ENCODE measurements at places on chromosomes 16 and 17. TPM values are rescaled to one million over a fixed set of nuclear protein-coding genes. Genes with fewer than 3 reads are reported as not detected.

PIRT gene
- total RNA-seq: not detected

RMI2 gene
- 1.7 TPM for total RNA-seq

CRHR1 gene
- not detected for total RNA-seq

TMEM256 gene
- 78.7 TPM for total RNA-seq

KRT32 gene
- not detected for total RNA-seq

KLHL10 gene
- 0.72 TPM for total RNA-seq

CIAPIN1 gene
- total RNA-seq: 37.2 TPM

- DNase-seq: no peak
Measured at GRCh38 chr16:35687781-35688180, 2228.4 kb downstream of the TP53TG3F start.

DNA sequence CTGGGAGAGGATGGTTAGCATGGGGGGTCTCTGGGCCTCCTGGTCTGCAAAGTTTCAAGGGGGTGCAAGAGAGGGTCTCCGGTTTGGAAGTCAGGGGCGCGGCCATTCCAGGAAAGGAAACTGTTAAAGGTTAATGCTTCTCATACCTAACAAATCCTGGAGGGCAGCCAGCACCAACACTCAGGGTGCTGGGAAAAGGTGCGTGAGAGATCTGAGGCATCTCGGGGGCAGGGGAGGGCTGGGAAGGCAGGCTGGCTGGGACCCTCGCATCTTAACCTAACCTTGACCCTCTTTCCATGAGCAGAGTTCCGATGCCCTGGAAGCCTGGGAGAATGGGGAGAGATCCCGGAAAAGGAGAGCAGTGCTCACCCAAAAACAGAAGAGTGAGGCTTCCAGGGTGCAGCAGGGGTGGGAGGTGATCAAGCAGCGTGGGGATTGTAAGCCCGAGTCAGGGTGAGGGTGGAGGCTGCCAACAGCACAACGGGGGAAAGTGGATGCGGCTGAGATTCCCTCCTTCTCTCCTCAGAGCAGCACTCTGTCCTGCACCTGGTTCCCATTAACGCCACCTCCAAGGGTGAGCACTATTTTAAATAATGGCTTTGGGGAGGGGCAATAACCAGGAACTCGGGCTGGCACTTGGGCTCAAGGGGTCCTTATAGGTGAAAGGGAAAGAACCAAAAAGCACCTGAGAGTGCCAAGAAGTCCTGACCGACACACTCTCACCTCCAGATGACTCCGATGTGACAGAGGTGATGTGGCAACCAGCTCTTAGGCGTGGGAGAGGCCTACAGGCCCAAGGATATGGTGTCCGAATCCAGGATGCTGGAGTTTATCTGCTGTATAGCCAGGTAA lies 996 bp downstream of the TNFSF13 start:
- no peak for DNase-seq

DNA sequence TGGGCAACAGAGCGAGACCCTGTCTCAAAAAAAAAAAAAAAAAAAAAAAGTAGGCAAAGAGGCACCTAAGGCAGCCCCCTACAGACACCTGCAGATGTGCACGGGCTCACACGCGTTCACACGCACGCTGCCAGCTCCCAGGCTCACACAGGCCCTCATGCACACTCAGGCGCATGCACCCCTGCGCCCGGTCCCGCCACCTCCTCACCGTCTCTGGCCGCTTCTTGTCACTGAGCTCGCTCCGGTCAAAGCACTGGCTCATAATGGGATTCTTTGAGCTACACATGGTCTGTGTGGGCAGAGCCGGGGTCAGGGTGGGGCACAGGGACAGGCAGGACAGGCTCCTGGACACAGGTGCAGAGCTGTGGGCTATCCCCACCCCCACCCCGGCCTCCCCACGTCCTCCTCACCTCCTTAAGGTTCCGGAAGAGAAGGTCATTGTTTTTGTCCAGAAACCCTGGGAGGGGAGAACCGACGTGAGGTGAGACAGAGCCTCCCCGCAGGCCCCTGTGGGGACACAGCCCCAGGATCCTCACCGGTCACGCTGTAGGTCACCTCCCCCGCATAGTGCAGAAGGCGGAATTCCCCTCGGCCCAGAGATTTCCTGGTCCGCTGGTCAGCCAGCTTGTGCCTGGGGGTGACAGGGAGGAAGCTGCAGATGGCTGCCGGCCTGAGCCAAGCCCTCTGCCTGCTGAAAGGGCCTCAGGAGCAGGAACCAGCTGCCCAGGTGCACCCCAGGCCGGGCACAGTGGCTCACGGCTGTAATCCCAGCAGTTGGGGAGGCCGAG lies 17.9 kb downstream of the MYO1C start:
- no peak for DNase-seq

GRCh38 chr16:67163164-67163998 lies 1.2 kb upstream of the HSF4 start:
- DNase-seq: no peak

DNA sequence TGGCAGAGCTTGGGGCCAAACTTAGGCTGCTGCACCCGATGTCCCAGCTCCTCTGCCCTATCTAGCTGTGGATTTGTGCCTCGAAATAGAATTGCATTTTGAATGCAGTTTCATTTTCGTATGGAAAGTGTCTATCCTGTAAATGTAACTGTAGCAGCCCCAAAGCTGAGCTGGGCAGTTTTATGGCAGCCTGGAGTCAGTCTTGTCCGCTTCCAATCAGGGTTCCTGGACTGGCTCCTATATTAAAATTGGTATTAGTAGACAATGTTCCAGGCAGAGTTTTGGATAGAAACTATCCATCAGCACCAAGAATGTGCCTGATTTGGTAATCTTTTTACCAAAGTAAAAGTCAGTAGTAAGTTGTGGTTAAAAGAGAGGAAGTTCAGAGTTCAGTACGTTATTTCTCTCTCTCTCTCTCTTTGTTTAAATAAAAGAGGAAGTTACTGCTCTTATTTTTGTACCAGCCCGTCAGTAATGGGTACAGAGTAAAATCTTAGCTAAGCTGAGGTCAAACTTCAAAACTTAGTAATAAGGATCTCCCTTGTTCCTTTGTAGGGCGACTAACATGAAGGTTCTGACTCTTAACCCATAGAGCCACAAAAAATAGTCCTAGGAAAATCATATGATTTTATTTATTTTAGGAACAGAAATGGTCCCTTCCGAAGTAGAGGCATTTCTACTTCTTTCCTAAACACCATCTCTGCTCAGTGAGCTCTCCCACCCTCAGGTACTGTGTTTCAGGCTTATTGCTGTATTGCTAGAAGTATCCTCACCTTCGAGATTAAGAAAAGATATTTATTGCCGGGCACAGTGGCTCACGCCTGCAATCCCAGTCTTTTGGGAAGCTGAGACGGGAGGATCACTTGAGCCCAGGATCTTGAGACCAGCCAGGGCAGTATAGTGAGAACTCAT lies 28.0 kb downstream of the PRKCB start:
- no peak for DNase-seq

DNA sequence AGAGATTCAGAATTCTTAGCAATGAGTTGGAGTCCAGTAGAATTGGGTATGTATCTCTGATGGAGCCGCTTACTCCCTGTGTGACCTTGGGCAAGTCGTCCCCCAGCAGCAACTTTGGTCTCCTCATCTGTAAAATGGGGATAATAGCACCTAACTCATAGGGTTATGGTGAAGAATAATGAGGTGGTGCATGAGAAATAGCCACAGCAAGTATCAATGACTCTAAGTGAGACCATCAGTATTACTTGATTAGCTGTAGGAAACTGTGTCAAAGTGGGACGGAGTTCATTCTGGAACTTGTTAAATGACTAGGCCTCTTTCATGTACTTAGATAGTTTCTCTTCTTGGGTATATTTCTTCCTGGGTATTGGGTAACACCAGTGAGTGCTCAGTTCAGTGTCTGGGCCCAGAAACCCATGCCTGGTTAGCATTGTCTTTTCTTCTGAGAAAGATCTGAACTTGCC lies 6.4 kb downstream of the PRKCB start:
- DNase-seq: no peak

DNA sequence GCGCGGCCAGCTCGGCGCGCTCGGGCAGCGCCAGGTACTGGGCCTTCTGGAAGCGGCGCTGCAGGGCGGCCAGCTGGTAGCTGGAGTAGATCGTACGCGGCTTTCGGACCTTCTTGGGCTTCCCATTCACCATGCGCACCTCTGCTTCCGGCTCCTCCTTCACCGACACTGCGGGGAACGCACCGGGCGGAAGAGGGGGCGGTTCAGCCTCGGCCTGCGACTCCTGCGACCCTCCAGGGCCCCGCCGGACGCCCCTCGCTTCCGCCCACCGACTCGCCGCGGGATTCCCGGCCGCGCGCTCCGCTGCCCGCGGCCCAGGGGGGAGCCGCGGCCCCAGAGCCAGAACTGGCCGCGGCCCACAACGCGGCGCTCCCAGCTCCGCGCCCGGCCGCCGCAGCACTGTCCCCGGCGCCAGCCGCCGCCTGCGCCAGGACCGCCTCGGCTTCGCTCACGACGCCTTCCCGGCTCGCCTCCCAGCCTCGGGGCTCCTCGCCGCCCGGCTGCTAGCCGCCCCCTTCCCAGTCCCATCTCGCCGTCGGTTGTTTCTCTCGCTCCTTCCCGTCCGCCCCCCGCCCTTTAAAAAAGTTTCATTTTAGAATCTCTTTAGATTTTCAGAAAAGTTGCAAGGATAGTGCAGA lies 1.5 kb downstream of the DLX3 start:
- DNase-seq: no peak

GRCh38 chr17:48451489-48451888 lies 21.5 kb upstream of the SKAP1 start:
- no peak for DNase-seq

DNA sequence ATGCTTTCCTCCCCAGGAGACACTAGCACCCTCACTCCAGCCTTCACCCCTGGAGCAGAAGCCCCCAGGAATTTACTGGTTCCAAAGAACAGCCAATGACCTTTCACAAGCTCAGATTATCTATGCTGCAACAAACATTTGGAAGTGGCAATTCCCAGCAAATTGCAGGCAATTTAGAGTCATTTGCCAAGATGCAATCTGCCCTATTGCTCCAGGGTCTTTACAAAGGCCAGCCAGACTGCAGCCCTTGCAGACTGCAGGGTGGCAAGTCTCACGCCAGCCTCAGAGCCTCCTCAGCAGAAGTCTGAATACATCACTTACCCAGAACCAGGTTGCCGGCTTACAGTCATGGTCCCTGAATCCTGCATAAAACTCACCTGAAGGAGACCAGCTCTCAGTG lies 21.8 kb downstream of the AXIN1 start:
- no peak for DNase-seq

GRCh38 chr17:43576563-43577229 lies 30.6 kb upstream of the ETV4 start:
- DNase-seq: peak; percentile 36

DNA sequence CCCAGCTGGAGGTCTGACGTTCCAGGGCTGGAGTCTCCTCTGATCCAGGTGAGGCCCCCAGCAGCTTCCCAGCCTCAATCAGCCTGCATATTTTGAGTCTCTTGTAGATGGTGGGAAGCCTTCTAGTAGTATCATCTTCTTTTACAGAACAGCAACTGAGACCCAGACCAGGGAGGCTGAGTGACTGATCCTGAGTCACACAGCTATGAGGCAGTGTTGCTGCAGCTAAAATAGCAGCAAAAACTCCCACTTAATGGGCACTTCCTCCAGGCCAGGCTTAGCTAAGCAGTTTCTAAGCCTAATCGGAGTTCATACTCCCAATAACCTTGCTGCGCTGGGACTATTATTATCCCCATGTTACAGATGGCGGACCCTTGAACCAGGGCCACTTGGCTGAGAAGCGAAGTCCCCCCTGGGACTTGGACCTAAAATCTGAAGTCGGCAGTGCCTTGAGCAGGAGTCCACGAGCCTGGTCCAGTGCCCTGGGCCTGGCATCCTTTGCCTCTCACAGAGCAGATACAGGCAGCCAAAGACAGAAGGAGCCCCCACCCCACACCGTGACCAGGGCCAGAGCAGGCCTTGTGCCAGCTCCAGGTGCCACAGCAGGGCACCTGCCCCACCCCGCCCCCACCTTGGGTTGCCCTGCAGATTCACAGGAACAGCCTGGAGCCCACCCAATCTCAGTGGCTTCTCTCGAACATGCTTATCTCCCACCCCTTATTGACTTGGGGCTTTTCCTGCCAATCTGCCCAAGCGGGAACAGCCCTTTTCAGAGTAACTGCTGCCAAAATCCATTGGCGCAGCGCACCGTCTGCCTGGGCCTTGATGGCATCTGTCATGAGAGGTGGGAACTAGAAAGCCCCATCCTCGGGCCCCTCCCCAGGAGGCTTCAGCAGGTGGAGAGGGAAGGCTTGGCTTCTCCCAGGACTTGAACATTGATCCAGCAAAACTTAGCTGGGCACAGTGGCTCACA lies 65.1 kb downstream of the SOCS1 start:
- no peak for DNase-seq

GRCh38 chr17:19341211-19341631 lies 21.3 kb downstream of the B9D1 start:
- no peak for DNase-seq

GRCh38 chr17:36657763-36658490 lies 56.5 kb downstream of the MRM1 start:
- no peak for DNase-seq

GRCh38 chr16:53126390-53126789 lies 71.6 kb downstream of the CHD9 start:
- no peak for DNase-seq

GRCh38 chr17:83041305-83041704 lies 38.1 kb upstream of the METRNL start:
- DNase-seq: no peak

GRCh38 chr17:50221864-50222545 lies 20.6 kb upstream of the COL1A1 start:
- DNase-seq: no peak

Measured in omental fat pad (tissue), 4 donors.